ENCODE measurements at places on chromosomes 3 and 15. TPM values are rescaled to one million over a fixed set of nuclear protein-coding genes. Genes with fewer than 3 reads are reported as not detected.

Gene CPB1
- polyA plus RNA-seq = 6.9 TPM

Gene RSL24D1
- 79.3 TPM for polyA plus RNA-seq

Gene NCK1
- 17.7 TPM for polyA plus RNA-seq

Gene SKOR1
- polyA plus RNA-seq = 0.45 TPM

DNA sequence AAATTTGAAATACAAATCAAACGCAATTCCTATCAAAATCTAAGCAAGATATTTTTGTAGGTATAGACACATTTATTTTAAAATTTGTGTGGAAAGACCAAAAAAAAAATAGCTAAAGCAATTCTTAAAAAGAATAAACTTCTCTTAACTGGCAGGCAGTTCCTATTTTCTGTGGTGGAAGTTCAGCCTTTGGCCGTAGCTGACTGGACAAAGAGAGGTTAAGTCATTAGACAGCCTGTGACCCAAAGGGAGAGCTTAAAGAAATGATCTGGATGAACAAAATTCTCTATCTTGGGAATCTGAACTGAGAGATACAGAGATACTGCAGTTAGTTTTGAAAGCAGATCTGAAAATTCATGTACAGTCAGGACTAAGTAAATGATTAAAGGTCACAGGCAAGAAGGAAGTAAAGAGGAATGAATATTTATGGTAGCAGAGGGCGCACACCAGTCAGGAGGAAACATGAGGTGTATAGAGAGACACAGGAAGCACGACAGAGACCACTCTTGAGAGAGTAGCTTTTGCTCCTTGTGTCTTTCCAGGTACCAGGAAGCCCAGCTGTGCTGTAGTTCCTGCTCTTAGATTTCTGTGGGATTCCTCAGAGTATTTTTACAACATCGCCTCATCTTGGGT, 57.5 kb downstream of the TPRG1 start:
- DNase-seq = peak; percentile 61

- DNase-seq = no peak
Measured at GRCh38 chr15:65115542-65115941, 542 bp upstream of the UBAP1L start.

- DNase-seq = peak; percentile 98
Measured at GRCh38 chr15:63188926-63189871, at the start of gene RAB8B. Gene RAB8B, plus strand, starts transcription at chr15:63189606. Its CDS starts 19 bp downstream, at chr15:63189625.

DNA sequence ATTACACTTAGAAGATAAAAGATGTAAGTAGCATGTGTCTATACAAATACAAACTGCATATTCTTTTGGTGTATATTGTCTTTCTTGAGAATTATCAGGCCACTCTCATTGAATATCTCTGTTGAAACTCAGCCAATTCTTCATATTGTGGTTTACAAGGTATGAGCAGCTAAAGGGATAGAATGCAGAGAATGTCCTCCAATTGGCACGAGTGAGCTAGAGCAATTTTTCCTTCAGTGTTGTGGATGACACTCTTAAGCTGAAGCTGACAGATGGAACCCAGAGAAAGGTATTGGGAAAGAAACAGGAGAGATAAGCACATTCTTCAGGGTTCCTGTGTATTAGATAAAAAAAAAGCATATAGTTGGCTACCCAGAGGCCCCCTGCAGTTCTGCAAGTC, 453.1 kb downstream of the EPHA3 start:
- DNase-seq = no peak

DNA sequence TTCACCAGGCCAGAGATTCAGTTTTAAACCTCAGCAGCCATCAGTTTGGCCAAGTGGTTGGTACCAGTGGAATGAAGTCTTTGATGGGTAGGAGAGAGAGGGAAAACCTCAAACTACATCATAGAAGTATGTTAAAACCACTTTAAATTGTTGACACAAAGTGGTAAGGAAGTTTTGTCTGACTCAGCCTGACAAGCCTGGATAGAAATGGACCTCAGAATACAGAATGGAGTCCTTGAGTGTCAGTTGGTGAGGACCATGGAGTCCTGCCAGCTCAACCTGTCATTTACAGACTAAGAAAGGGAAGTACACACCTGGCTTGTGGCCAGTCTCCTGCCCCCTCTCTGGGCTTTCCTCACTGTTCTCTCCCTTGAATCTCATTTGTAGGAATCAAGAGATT, 12.1 kb downstream of the EAF1 start:
- DNase-seq = no peak

DNA sequence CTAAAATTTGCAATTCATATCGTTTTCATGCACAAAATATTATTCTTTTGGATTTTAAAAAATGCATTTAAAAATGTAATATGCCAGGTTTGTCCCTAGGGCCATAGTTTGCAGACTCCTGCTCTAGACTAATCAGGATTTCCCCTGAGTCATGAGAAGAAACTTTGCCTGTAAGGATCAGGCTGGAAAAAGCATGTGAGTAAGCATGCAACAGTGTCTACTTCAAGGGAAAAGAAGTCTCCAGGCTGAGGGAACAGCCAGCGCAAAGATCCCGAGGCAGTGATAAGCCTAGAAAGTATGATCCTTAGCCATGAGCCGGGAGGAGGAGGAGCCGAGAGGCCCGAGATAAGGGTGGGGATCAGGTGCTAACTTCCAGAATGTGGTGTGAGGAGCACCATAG, 382.8 kb upstream of the CFAP20DC start:
- DNase-seq = no peak

DNA sequence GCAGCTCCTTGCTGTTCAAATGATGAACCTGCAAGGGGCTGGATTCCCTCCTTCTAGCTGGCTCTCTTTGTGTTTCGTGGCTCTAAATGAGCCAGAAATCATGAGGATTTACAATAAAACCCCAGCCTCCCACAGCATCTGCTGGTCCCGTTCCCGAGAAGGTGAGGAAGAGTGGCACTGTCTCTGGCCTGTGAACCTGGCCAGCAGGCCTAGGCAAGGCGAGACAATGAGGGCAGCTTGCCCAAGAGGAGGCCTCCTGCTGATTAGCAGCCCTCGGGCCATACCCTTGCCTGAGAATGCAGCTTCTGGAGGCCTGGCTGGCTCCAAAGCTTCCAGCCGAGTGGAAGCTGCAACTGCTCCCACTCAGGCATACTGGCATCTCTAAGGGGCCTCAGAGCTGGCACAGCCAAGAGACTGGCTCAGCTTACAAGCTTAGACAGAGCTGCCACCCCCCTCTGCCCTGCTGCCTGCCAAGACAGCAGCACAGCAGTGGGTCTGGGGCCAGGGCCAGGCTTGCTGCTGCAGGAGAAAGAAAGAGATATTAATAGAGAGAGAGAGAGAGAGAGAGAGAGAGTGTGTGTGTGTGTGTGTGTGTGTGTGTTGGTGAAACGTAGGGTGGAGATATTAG, 76.5 kb downstream of the HMG20A start:
- no peak for DNase-seq

Data from small intestine (tissue), 16 donors.